ENCODE measurements at places on chromosomes 3 and 15.

DNA sequence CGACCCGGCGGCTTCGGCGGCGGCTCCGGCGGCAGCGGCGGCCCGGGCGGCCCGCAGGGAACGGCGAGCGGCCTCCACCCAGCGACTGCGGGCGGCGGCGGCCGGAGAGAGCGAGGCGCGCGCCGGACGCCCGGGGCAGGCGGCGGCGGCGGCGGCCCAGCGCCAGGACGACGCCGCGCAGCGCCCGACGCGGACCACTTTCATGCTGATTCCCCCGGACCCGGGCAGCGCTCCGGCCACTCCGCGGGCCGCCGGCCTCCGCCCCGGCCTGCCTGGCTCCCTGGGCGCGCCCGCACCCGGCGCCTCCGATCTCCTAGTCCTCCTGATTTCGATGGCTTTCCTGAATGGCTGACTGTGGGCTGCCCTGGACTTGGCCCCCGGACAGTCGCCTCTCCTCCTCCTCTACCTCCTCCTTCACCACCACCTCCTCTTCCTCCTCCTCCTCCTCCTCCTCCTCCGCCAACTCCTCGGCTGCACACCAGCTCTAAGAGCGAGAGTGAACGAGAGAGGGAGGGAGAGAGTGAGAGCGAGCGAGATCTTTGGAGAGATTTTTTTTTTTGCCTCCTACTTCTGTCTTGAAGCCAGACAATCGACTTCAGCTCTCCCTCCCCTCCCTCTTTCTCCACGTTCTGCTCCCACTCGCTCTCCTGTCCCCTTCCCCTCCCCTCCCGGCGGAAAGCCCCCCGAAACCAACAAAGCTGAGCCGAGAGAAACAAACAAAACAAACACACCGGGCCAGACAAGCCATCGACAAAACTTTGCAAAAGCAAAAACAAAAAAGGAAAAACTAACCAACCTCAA lies 844 bp downstream of the NR2F2 start:
- peak; percentile 22 for DNase-seq

GRCh38 chr15:43920254-43920600 lies 93.4 kb downstream of the WDR76 start:
- no peak for DNase-seq

GRCh38 chr15:41564286-41564959 lies 5.4 kb downstream of the TYRO3 start:
- DNase-seq, result no peak

- no peak for DNase-seq
Measured at GRCh38 chr15:45333550-45333949, 44.8 kb downstream of the GATM start.

DNA sequence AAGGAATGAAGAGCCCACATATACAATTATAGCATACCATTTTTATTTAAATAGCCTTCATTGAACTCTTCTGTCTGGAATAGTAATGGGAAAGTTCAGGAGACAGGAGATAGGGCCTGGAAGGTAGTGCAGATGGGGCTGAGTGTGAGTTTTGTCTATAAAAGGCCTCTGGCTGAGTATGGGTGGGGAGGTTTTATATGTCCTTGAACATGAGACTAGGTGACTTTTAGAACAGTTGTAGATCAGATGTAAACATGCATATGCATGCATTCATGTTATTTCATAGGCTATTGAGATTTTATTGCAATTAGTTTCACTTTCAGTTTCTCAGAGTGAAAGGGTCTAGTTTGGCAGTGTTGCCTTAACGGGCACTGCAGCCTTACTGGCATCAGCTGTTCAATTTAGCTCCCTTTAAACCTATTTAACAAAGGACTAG lies 27.1 kb downstream of the CGGBP1 start:
- DNase-seq, result peak; percentile 13

DNA sequence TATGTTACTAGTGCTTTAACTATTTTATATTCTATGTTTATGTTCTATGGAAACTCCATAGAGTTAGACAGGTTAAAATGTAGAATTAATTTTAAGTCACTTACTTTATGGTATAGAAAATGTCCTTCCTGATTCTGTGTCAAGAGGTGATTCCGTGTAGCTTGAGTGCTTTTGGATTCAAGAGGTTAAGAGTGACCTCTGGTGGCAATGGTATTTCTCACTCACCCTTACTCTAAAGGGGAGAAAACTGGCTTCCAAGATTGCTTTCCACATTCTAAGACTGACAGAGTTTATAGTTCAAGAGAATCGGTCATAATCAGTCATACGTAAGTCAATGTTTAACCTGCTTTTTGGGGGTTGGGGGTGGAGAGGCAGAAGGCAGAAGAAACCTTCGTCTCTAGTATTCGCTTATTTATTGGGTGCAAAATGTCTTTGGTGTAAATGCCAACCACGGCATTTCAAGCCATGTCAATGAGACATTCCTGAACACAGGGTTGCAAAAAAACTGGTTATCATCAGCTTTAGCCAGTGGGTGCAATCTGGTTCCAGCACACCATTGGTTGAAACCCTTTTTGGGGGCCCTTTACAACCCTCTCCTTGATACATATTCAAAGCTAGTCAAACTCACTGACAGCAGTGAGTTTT lies 92.0 kb upstream of the VGLL3 start:
- peak; percentile 42 for DNase-seq

GRCh38 chr3:160401291-160402095 lies 2.0 kb downstream of the SMC4 start:
- DNase-seq, result no peak

- no peak for DNase-seq
Measured at GRCh38 chr3:131053043-131053859, 26.6 kb downstream of the NEK11 start.

DNA sequence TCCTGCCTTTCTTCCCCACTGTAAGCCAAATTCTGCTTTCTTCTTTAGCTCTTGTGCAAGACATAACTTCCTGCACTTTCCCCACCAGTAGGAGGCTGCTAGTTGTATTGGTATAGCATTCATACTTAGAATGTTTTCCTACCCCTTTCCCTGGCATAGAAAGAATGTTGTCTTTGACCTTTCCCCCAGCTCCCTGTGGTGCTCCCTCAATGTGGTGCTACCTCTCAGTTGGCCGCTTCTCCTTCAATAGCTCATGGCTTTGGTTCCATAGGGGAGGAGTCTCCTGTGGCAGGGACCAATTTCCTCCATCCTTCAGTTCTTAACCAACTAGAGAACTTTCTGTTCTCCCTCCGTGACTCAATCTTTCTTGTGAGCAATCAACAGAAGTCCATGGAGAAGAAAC lies 67.5 kb upstream of the AKAP13 start:
- no peak for DNase-seq

DNA sequence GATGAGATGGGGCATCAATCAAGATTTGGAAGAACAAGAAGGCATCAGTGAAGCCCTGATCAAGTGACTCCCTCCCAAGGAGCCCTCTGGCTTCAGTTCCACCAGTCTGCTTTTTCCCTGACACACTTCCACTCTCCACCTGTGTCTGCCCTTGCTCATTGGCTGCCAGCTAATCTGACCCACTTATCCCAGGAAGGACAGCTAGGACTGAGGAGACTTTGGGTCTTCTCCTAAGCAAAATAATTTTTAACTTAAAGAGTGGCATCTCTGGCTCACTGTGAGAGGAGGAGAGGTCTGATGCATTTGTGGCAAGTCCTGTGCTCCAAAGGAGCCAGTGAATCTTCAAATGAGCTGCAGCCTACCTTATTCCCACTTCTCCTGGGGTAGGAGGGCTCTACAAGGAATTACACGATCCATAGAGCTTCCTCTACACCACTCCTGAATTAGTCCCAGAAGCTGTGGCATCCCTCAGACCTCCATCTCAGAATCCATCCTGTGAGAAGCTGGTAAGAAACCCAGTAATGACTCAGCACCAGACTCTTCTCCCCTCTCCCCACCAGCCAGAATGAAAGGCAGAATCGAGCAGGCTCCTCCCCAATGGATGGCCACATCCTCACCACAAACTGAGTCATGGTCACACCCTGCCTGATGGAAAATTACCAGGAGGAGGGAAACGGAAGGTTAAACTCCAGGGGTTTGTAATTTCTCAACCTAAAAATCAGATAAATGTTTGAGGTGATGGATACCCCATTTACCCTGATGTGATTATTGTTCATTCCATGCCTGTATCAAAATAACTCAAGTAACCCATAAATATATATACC lies 6.3 kb upstream of the PKM start:
- DNase-seq, result no peak
